Mammary epithelial cell (primary cell): ENCODE measurements at places on chromosomes 2 and 18. TPM values are rescaled to one million over a fixed set of nuclear protein-coding genes. Genes with fewer than 3 reads are reported as not detected.
A peak's percentile ranks its signal among the peaks of the same experiment; 100 is the strongest.

GRCh38 chr2:2422621-2423020 is 91.5 kb upstream of the MYT1L start:
- DNase-seq = no peak

- DNase-seq = peak; percentile 27
These were observed 276.0 kb upstream of the REV1 start for GRCh38 chr2:99765731-99766318.

DNA sequence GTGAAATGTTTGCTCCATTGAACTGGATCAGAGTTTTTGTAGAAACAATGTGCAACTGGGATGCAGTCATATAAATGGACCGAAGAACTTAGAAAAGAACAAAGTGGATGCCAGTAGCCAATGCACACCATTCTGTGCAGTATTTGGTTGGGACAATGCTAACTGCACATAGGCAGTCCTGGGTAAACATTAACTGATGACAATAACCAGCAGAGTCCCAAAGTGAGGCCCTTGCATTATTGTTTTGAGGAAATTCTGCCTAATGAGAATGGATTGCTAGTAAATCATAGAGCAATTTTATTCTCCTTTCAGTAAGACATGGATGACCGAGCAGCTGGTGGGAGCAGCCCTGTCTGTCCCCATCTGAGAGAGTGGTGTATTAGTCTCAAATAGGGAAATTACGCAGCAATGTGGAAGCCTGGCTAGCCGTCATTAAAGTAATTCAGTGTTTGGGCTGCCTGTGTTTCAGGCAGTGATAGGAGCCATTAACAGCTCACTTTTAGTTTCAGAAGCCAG is 94.9 kb downstream of the KCTD1 start:
- no peak for DNase-seq

DNA sequence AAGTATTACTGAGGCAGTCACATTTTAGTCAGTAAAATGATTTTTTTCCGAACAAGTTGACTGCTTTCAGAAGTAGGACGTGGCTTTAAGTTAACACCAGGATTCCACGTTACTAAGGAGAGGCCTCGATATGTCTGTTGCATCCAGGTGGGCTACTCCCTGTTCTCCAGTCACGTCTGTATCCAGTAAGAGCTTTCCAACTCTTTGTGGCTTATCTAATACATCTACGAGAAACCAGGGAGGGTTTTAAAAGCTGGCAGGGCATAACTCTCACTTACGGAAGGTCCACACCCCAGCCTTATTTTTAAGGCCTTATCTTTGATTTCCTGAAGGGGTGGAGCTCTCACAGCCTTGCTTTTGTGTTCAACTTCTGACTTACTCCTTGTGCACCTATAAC is 99.2 kb downstream of the SLC8A1 start:
- DNase-seq = no peak

GRCh38 chr2:69381337-69381737 is 5.7 kb downstream of the GFPT1 start:
- DNase-seq = no peak

GRCh38 chr2:98757904-98758421 is 27.0 kb upstream of the MGAT4A start:
- DNase-seq = peak; percentile 87

GRCh38 chr2:35496022-35496421 is 859.6 kb upstream of the CRIM1 start:
- DNase-seq = no peak

- DNase-seq = no peak
These were observed 66.0 kb downstream of the EIPR1 start for GRCh38 chr2:3311601-3312000.

GRCh38 chr2:133365117-133365516 is 203.1 kb downstream of the NCKAP5 start:
- peak; percentile 43 for DNase-seq

- DNase-seq = no peak
These were observed 137.9 kb downstream of the LRRTM1 start for GRCh38 chr2:80166483-80167171.

GRCh38 chr2:7089898-7090510 is 172.8 kb downstream of the RNF144A start:
- no peak for DNase-seq

- DNase-seq = no peak
These were observed 128.6 kb upstream of the WDR75 start for GRCh38 chr2:189312643-189313042.

DNA sequence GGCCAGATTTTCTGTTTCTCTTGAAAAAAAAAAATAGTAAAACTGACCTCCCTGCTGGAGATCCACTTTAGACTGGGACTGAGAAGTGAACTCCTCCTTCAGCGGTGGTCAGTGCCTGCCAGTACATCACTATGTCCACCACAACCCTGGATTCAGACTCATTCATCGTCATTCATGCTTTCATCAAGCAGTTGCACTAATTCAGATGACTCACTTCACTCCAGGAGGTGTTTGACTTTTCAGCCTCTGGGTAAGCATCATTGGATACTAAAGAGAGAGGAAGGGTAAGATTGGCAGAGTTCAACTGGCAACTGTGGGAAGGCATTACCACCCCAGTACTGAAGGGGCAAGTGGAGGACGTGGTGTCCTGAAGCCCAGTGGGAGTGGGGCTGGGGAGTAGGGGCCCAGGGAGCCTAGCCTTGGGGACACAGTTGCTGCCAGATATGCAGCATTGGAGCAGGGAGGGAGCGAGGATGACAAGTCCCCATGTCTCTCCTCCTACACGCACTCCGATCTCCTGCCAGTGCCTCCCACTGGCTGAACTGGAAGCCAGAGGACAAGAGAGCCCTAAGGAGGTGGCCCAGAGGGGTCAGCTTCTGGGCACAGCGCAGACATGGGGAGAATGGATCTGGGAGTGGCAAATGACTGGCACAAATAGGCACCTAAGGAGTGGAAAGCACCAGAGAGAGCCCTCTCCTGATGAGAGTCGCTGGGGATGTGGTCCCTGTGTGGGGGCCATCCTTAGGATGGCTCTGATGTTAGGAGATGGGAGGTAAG is 111.1 kb downstream of the TGFA start:
- DNase-seq = no peak

GRCh38 chr18:63224630-63225029 is 94.9 kb downstream of the BCL2 start:
- DNase-seq = no peak

GRCh38 chr2:108615480-108616090 is 81.3 kb downstream of the LIMS1 start:
- no peak for DNase-seq

DNA sequence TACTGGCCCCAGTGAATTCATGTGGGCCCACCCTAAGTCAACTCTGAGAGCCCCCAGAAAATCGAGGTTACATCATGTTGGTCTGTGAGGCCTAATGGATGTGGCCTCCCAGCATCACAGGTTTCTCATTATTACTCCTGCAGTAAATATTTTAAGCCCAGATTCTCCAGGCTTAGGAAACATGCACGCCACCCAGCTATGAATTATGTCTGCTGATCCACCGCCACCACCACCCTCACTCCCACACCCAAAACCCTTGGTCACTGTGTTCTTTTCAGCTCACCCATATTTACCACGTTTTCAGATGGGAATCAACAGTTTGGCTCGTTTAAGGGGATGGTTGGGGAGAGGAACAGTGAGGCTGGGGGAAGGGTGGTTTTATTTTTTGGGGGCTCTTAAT is 128.6 kb downstream of the NCK2 start:
- DNase-seq = no peak

DNA sequence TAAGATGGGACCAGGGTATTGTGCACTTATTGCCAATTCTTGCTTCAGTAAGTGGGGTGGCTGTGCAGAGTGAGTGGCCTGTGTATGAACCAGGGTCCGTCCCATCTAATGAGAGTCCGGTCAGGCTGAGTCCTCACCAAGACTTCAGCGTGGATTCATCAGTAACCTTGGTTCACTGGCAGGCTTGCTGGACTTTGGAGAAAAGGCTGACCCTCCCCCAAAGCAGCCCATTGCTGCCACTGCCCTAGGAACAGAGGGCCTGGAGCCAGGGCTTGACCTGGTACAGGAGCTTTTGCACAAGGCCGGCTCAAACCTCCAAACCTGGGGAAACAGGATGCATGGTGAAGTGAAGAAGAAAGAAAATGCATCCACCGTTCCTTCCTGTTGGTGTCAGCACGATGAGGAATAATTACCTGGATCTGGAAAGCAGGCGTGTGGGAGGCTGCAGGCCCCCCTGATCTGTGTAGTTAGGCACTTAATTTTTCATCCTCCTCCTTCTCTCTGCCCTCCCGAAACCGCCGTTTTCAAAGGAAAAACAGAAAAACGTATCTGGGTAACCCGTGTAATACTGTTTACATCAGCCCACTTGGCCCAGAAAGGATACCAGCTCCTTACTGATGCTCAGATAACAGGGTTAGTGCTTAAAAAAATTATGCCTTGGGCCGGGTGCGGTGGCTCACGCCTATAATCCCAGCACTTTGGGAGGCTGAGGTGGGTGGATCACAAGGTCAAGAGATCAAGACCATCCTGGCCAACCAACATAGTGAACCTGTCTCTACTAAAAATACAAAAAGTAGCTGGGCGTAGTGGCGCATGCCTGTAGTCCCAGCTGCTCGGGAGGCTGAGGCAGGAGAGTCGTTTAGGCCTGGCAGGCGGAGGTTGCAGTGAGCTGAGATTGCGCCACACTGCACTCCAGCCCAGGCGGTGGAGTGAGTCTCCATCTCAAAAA is 147.7 kb downstream of the TGIF1 start:
- DNase-seq = no peak

- no peak for DNase-seq
These were observed 49.9 kb upstream of the TAF1B start for GRCh38 chr2:9793156-9793917.

DNA sequence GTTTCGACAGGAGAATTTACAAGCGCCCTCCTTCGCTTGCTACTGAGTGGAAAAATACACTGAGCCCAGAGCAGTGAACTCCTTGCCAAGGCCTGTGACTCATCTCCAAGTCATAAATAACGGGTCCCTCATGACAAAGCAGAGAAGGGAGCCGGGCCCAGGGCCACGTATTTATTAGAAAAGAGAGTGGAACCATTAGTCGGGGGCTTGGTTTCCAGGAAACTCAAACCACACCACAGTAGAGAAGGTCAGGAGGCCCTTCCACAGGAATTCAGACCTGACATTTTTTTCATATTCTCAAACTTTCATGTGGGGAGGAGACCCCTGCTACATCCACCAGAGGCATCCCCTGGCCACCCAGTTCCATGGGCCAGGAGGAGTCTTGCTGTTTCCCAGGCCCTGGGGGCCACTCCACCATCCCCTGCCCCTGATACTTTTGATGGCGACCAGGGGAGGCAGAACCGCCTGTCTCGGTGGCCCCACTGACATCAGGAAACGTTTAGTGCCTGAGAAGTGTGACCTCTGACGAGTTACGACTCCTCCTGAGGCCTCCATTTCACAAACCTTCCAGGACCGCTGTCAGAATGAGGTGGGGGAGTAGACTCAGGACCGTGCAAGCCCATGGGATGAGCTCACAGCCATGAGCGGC is 289.7 kb downstream of the DYSF start:
- peak; percentile 80 for DNase-seq

DNA sequence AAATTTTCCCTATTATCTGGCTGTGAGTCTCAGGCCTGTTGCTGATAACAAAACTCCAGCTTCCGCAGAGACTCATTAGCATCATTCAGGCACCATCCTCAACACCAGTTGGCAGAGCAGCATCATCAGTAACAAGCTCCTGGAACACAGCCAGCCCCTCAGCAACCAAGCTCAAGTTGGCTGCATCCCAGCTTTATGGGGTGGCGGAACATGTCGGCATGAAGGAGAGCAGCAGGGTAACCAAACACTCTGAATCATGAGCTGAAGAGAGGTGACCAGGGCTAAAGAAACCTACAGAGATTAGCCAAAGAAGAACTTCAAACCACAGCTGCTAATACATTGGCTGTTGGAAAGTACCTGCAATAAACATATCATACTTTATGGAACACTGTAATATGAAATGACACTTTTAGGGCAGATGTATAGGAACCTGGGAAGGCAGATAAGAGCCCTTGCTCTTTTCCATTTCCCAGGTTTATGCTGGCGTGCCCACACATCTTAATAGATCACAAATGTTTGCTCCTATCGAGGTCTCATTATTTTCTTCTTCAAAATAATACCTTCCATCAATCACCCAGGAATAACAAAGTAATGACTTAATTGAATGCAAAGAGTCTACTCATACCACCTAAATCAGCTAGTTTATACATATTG is 63.8 kb downstream of the PDE11A start:
- peak; percentile 73 for DNase-seq

GRCh38 chr2:173898178-173898668 is 67.0 kb downstream of the SP3 start:
- DNase-seq = no peak

GRCh38 chr18:31711365-31712172 is 27.2 kb upstream of the B4GALT6 start:
- no peak for DNase-seq

GRCh38 chr2:206970589-206971360 is 31.5 kb downstream of the CPO start:
- DNase-seq = no peak

GRCh38 chr2:40218679-40219078 is 233.2 kb downstream of the SLC8A1 start:
- DNase-seq = peak; percentile 42

- no peak for DNase-seq
These were observed 2.2 kb downstream of the WNT6 start for GRCh38 chr2:218861645-218862318.

DNA sequence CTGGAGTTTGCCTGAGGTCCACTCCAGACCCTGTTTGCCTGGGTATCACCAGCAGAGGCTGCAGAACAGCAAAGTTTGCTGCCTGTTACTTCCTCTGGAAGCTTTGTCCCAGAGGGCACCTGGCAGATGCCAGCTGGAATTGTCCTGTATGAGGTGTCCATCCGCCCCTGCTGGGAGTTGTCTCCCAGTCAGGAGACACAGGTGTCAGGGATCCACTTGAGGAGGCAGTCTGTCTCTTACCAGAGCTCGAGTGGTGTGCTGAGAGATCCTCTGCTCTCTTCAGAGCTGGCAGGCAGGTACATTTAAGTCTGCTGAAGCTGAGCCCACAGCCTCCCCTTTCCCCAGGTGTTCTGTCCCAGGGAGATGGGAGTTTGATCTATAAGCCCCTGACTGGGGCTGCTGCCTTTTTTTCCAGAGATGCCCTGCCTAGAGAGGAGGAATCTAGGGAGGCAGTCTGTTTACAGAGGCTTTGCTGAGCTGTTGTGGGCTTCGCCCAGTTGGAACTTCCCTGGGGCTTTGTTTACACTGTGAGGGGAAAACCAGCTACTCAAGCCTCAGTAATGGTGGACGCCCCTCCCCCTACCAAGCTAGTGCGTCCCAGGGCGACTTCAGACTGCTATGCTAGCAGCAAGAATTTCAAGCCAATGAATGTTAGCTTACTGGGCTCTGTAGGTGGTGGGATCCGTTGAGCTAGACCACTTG is 34.7 kb downstream of the TFPI start:
- DNase-seq = no peak

- no peak for DNase-seq
These were observed 89.3 kb downstream of the LIMS1 start for GRCh38 chr2:108623616-108624015.

The SCYGR1 gene
- not detected for total RNA-seq

The NCKAP5 gene
- total RNA-seq = 9.3 TPM

The BABAM2 gene
- total RNA-seq = 35.0 TPM

The MAP3K19 gene
- total RNA-seq = not detected

The CELF4 gene
- total RNA-seq = 0.67 TPM

The ATP6V1B1 gene
- 1.3 TPM for total RNA-seq

The CCDC68 gene
- total RNA-seq = 2.2 TPM

The PCARE gene
- not detected in 2 replicates for total RNA-seq

The MEP1B gene
- not detected in 2 replicates for total RNA-seq

The FSIP2 gene
- 1.1 and 3.0 TPM in 2 replicates for total RNA-seq

The RESP18 gene
- total RNA-seq = not detected in 2 replicates

The LRATD1 gene
- 6.8 and 8.2 TPM in 2 replicates for total RNA-seq

The MORN2 gene
- total RNA-seq = 13.2 and 16.3 TPM in 2 replicates

The POTEJ gene
- total RNA-seq = not detected in 2 replicates

The SALL3 gene
- total RNA-seq = not detected in 2 replicates

The YIPF4 gene
- total RNA-seq = 45.8 and 68.3 TPM in 2 replicates

The LYG1 gene
- not detected for total RNA-seq

The NEDD4L gene
- total RNA-seq = 145 TPM

The POMC gene
- total RNA-seq = 0.24 TPM in 1 of 2 replicates, not detected in the other
